ENCODE measurements at places on chromosomes 11 and 22. TPM values are rescaled to one million over a fixed set of nuclear protein-coding genes. Genes with fewer than 3 reads are reported as not detected.

DNA sequence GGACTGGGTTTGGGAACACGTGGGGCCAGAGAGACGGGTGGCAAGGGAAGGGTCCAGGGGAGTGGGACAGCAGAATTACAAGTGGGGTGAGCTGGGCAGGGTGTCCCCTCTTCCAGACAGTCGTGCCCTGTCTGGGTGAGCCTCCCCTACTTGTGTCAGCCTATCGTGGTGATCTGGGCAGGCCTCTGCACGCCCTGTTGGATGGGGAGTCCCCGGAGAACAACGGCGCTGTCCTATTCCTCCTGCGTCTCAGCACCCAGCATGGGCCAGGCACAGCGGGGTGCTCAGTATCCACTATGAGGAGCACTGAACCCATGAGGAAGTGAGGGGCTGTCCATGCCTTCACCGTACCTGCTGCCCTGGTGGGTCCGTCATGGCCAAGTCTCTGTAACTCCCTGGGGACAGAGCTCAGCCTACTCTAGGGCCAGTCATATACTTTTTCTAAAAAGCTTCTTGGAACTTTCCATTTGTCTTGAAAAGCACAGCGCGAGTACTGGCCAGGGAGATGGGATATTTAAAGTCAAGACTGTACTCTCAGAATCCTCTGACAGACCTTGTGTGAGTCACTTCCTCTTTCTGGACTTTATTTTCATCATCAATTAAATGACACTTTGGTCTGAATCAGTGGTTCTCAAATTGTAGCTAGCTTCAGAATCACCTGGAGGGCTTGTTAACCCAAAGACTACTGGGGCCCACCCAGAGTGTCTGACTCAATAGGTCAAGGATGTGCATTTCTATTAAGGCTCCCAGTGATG, 81.7 kb upstream of the NECTIN1 start:
- peaks cover 3% of the 10 kb centered on the region for H3K27me3 ChIP-seq
- H3K4me1 ChIP-seq: peaks cover under 1% of the 10 kb centered on the region
- no peak overlapping the region for H3K27ac ChIP-seq
- H3K4me3 ChIP-seq: no peak overlapping the region

DNA sequence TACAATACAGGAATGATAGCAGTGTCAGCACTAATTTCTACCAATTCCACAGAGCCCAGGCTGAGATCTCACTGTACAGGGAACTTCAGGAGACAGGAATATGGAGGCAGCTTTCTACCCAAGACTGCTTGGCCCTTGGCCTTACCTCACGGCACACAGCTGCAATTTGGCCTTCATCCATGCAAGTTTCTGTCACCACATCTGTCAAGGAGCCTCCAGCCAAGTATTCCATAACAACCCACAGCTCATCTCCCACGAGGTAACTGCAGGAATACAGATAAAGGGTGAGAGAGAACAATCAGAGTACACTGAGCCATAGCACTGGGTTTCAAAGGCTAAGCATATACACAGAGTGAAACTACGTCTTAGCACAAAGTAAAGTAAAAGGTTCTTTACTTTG, 39.0 kb upstream of the GDPD4 start:
- no peak overlapping the region for H3K27ac ChIP-seq
- H3K4me1 ChIP-seq: no peaks in the 10 kb centered on the region
- H3K27me3 ChIP-seq: no peaks in the 10 kb centered on the region
- peaks cover 57% of the 10 kb centered on the region for H3K36me3 ChIP-seq

- no peaks in the 10 kb centered on the region for H3K27me3 ChIP-seq
- no peaks in the 10 kb centered on the region for H3K36me3 ChIP-seq
- no peak overlapping the region for H3K4me3 ChIP-seq
- no peak overlapping the region for H3K27ac ChIP-seq
- DNase-seq: no peak
These were observed 213.7 kb upstream of the TBCEL start for GRCh38 chr11:120810251-120810650.

DNA sequence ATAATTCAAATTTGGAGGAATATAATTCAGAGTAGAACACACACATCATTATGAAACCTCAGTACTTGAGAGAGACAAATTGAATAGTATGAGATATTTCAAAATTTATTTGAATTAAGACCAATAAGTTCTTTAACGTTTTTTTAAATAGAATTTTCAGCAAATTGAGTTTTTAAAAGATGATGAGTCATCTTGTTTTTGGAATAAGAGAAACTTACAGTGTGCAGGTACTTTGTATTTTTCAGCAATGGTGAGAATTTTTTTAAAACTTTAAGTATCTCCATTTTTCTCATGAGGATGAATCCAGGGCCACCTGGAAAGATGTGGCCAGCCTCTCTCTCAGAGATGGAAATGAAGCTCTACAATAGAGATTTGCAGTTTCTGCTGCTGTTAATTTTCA, 1015.0 kb upstream of the TENM4 start:
- H3K4me1 ChIP-seq: peaks cover 29% of the 10 kb centered on the region
- no peak for DNase-seq
- H3K27ac ChIP-seq: no peak overlapping the region
- H3K4me3 ChIP-seq: no peak overlapping the region
- no peaks in the 10 kb centered on the region for H3K36me3 ChIP-seq

UBQLN3 gene
- total RNA-seq: not detected

All from WTC11 (cell line).